CD4-positive, alpha-beta T cell treated with Interleukin-21 for 1 hour (primary cell): ENCODE measurements at places on chromosomes 2 and 18.

DNA sequence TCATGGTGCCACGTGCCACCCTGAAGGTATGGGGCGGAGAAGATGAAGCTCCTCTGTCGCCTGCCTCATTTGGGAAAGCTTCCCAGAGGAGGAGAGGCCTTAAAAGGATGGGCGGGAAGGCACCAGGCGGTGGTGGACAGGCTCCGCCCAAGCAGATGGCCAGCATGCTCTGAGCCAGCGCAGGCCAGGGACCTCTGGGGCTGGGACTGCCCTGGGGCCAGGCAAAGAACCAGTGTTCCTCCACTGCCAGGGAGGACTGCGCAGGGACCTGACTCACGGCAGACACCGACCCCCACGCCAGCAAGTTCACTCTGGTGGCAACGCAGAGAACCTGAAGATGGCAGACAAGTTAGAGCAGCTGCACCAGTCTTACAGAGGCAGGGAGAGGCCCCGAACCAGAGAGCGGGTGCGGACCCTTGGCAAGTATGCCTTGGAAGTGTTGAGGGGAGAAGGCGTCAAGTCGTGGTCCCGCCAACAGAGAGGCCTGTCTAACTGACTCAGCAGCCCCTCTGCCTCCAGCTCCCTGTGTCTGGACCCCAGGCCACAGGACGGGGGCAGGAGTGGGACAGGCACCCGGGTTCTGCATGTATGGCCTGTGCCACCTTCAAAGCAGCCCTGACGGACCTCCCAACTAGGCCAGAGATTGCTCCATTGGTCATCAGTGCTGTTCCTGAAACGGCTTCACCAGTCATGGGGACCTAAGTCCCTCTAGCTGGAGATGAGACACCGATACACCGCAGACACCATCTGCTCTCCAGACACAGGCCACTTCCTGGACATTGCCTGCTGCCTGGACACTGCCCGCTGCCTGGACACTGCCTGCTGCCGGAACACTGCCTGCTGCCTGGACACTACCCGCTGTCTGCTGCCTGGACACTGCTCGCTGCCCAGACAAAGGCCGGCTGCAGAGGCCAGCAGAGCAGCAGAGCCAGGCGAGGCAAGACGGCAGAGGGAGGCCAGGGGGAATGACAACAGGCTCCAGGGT, 124.7 kb downstream of the HDAC4 start:
- no peak for DNase-seq

DNA sequence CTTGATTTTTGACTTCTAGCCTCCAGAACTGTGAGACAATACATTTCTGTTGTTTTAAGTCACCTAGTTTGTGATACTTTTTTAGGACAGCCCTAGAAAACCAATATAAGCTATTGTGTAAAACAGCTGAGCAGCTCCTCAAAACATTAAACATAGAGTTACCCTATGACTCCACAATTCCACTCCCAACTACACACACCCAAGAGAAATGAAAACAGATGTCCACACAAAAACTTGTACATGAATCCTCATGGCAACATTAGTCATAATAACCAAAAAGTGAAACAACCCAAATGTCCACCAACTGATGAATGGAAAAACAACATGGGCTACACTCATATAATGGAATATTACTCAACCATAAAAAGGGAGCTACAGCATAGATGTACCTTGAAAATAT, 32.6 kb downstream of the TNS1 start:
- DNase-seq: no peak

DNA sequence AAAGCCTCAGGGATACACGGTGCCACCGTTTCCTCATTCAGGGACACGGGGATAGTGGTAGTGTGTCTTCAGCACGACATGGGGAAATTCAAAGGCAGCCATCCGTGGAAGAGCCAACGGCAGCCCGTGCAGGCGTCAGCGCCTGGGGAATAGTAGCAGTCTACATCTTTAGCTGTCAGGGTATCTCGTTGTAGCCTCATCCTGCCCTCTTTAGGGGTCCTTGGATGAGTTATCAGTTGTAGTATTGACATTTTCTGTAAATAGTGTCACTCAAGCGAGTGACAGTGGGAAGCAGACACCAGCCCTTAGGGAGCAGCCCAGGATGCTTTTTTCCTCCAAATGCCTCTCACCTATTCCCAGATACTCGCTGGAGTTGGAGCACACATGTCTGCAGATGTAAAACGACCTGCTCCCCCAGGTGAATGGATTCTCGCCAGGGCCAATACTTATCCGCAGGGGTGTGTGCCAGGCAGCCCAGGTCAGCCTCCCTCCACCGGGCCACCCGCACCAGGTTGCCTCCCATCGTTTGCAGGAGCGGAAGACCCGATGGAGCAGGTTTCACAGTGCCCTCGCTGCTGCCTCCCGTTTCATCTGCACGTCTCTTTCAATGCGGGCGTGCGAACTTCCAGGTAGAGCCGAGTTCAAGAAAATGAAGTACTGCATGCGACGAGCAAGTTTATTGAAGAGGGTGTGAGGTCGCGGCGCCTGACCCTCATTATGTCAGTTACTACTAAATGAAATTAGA, 41.0 kb downstream of the AGAP1 start:
- no peak for DNase-seq

- no peak for DNase-seq
Observed at GRCh38 chr18:58590254-58590653, 38.6 kb downstream of the ALPK2 start.

DNA sequence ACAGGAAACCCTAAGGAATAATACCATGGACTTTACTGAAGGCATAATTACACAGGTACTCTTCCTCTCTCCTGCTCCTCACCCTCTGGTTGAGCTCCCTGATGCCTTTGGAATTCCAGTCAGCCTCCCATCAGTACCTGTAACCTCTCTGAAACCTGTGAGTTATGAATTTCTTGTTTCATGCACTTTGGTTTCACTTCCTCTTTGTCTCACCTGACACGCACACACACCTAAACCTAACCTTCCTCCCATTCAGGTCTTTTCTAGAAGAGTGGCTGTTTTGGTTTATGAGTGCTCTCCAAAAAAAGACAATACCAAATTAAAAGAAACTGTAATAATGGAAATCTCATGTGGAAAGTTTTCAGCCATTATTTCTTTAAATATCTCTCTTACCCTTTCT, 451.3 kb upstream of the VWC2L start:
- DNase-seq: no peak

DNA sequence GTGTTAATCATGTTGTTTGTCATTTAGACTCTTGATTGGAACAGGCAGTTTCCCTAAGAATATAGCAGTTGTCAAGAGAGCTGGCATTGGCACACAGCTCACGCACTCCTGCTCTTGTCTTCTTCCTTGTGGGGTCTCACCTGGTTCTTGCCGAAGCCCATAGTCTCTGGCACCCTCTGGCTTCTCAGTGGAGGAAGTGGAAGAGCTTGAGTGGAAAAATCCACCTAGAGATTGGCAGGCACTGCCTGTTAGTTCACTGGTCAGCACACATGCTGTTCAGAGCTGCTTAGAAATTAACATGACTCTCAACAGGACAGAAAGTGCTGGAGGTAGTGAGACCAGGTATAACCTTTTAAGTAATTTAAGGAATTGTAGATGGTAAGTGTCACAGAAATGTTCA, 28.3 kb downstream of the SCTR start:
- DNase-seq: no peak

DNA sequence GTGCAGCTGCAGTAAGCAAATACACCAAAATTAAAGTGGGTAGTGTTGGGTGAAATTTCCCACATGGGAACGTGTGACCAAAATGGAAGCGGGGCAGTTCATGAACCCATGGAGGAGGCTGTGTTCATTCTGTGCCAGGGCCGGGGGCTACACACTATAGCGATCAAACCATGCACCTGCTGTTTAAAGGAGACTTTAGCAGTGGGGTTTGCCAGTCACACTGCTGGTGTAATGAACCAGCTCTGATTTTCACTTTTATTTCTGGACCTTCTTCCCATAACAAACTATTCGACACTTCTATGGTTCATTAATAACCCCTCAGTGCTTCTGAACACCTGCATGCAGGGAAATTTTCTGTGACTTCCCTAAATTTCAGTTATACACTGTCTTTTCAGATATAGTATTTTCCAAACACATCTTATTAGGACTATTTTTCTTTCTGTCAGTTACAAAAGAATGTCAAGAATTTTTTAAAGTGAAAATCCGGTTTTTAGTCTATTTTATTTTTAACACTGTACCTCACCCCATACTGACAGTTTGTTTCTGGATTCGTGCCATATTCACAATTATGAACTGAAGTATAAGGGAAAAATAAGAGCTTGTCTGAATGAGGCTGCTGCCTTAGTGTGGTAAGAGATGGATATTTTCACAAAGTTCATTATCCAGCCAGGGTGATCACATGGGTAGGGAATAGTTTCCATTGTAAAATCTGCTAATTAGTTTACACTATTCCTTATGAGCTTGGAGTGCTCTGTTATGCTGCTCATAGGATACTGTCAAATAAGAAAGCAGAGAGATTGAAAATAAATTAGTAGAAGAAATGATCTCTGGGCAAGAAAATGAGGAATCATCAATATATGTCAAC, 111.3 kb upstream of the CAVIN2 start:
- DNase-seq: no peak

- no peak for DNase-seq
Observed at GRCh38 chr2:195507447-195508138, 149.4 kb upstream of the SLC39A10 start.

DNA sequence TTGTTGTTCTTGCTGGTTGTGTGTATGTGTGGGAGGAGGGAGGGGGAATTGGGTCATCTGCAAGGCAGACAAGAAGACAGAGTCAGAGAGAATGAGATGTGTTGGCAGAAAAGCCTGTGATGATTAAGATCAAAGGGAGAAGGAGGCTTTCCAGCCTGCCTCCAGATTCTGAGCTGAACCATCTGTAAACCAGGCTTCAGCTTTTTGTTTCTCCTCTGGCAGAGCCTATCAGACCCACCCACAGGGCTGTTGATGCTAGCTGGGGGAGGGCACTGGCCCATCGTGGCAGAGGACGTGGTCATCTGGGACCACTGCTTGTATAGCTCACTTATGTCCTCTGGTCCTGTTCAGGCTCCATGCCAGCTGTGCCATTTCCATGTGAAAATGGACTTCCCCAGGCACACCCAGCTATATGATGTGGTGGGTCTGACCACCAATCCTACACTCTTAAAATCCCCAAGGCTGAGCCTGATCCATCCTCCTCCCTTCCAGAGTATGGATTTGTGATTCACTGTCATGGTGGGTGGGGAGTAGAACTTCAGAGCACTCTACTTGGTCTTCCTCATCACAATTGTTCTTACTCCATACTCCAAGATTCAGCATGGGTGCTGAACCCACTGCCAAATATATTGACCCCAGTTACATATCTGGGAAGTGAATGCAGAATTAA, 27.8 kb upstream of the COL6A3 start:
- DNase-seq: peak; percentile 33

- no peak for DNase-seq
Observed at GRCh38 chr2:200382874-200383273, 76.4 kb downstream of the SPATS2L start.

GRCh38 chr18:63421514-63421913, 762 bp downstream of the VPS4B start:
- DNase-seq: no peak

- DNase-seq: no peak
Observed at GRCh38 chr18:56257205-56257604, 381.2 kb downstream of the TXNL1 start.

DNA sequence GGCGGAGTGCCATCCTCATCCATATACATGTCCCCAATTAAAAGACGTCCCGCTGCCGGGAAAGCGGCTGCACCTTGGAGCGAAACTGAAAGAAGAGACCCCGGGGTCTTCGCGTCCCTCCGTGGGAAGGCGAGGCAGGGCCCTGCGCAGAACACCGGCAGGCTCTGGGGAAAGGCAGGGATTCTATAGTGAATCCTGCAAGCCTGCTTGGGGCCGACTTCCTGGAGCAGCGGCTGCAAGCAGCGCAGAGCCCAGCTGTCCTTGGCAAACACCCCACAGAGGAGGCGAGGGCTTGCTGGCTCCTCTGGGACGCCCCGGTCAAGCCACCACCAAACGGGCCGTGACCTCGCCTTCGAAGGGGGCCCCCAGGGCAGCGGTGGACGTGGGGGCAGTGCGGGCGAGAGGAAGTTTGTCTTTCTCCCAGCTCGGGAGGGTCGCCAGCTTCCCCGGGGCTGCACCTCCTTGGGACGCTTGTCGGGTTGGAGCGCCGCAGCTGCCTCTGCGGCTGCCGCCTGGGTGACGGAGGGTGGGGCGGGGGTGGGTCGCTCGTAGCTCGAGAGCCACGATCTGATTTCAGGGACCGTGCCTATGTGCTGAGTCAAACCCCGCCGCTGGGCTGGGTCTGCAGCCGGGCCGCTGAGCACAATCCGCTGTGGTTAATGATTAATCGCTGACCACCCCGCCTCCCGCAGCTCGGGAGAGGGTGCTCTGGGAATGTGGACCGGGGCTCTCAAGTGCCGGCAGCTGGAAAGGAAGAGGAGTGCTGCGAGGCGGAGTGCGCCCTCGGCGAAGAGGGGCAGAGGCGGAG, 486 bp upstream of the GPR39 start:
- DNase-seq: no peak

- no peak for DNase-seq
Observed at GRCh38 chr18:54032412-54032811, 192.1 kb downstream of the MBD2 start.

GRCh38 chr18:39773646-39774045, 2181.4 kb upstream of the PIK3C3 start:
- no peak for DNase-seq

DNA sequence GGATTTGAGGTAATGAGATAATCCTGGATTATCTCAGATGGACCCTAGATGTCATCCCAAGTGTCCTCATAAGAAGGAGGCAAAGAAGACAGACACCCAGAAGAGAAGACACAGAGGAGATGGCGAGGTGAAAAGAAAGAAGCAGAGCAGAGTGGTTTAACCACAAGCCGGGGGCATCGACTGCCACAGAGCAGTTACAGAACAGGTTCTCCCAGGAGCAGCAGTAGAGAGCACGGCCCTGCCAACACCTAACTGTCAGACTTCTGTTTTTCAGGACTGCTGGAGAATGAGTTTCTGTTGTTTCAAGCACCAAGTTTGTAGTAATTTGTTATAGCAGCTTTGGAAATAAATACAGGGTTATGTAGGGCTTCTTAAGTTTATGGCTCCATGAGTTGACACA, 437.0 kb downstream of the THSD7B start:
- DNase-seq: no peak

DNA sequence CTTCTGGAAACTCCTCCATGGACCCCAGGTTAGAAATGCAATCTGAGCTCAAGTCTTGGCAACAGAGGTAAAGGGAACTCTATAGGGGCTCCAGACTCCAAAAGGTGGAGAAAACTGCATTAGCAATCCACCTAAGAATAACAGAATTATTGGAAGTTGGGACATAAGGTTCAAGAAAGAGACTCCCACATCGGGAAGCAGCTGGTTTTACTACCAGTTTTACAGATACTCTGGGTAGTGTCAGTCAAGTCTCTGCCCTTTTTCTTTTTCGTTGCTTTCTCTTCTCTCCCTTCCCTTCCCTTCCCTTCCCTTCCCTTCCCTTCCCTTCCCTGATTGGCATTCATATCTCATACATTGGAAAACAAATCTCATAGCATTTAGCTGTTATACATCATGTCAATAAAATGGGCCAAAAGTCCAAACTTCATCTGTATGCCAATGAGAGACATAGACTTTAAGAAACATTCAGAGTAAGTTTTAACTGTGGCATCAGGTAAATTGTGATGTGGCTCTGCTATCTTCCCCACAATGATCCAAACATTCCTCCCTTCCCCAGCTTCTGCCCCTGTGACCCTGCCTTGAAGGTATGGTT, 166.7 kb downstream of the KCNE4 start:
- no peak for DNase-seq

- DNase-seq: no peak
Observed at GRCh38 chr2:19426144-19426543, 67.7 kb upstream of the OSR1 start.
